ENCODE measurements at places on chromosomes 6 and 20.

DNA sequence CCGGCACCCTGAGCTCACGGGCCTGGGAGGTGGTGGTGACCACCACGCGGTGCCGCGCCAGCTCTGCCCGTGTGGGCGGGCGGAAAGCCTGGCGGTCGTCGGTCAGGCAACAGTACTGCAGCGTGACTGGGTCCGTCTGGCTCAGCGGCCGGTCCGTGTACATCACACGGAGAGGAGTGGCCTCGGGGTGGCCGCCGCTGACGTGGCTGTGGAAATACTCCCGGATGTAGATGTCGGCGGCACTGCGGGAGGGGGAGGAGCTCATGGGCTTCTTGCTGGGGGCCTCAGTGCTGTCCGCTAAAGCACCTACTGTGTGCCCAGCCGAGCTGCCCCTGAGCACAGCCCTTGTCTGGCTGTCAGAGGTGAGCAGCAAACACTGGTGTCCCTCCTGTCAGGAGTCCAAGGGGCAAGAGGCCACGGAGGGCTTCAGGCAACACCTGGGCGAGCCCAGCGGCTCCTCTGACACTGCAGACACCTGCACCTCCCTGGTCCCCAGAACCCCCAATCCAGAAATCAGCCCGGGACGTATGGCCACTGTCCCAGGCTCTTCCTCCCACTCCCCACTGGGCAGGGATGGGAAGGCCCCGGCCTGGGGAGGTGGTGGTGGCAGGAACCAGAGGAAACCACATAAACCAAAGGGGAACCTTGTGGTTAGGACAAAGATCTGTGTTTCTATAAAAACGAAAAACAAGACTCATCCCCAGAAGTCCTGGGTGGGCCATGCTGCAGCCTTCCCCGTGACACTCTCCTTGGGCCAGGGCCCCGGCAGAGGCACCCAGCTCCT lies 6.5 kb downstream of the HELZ2 start:
- DNase-seq = no peak

GRCh38 chr6:94323853-94324252 lies 904.5 kb upstream of the EPHA7 start:
- no peak for DNase-seq

DNA sequence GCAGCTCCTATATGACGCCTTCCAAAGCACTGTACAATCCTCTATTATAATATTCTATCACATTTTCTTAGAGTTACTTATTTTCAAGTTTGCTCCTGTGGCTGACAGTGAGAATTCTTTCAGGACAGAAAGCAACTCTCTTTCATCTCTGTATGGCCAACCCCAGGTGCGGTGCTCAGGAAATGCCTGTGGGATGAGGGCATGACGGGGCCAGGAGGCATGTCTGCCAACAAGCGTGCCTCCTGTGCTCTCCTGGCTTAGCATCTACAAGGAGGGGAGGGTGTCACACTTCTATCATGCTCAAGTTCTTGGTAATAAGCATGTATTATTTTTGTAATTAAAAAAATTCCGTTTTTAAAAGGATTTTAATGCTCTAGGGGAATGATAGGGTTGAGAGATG lies 11.4 kb downstream of the MRPL14 start:
- DNase-seq = no peak

DNA sequence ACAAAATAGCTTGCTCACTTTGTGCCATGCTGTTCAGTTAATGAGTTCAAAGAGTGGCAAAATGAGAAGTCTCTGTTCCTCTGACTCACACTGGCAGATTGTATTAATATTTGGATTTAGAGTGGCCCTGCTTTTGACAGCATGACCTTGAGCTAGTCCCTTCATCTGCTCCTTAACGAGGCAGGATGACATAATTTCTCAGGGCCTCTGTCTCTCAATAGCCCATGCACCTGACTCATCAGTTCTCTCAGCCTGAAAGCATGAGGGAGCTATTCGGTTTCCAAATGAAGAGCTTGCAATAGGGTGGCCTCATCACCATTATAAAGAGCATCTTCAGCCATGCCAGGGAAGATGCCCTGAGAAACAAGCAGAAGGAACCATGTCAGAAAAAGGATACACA lies 38.2 kb downstream of the CAP2 start:
- peak; percentile 26 for DNase-seq

- DNase-seq = no peak
Observed at GRCh38 chr6:18269253-18269652, 4.9 kb upstream of the DEK start.

DNA sequence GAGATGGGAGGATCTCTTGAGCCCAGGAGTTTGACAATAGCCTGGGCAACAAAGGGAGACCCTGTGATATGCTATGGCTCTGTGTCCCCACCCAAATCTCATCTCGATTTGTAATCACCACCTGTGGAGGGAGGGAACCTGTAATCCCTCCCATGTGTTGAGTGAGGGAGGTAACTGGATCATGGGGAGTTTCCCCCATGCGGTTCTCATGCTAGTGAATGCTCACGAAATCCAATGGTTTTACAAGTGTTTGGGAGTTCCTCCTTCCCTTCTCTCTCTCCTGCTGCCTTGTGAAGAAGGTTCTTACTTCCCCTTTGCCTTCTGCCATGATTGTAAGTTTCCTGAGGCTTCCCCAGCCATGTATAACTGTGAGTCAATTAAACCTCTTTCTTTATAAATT lies 3.4 kb downstream of the NUDT3 start:
- no peak for DNase-seq

GRCh38 chr20:38450412-38450975 lies 15.4 kb upstream of the SNHG17 start:
- no peak for DNase-seq

- no peak for DNase-seq
Observed at GRCh38 chr6:14305131-14305530, 187.6 kb downstream of the CD83 start.

DNA sequence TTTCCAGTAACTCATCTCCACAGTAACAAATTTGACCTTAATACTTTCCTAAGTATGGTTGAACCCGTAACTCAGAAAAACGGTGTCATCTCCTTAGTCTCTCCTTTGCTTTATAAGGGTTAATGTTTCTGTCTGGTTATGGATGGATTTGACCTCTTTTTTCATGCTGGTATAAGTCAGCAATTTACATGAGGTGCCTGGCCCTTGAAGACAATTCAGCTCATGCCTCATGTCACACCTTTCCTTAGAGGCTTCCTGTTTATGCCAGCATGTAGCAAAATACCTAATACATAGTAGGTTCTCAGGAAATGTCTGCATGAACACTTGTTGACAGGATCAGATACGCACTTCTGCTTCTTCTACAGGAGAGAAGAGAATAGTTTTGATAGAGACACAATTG lies 37.7 kb upstream of the C20orf144 start:
- DNase-seq = no peak

- DNase-seq = no peak
Observed at GRCh38 chr20:40728470-40728869, 39.4 kb upstream of the MAFB start.

DNA sequence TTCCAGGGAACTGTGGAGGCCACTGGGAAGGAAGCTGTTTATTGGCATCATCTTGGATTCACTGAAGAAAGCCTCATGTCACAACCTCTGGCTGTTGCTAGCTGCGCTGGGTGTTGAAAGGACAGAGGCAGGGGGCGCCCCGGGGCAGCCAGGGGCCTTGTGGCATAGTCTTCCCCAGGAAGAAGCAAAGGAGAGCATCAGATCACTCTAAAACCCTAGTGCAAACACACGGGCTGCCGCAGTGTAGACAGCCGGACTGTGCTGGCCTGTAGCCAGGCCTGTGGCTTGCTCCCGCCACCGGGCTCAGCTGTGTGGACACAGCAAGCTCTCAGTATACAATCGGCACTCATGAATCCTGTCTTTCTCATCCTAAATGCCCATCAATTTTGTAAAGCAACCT lies 23.8 kb upstream of the SMOC2 start:
- no peak for DNase-seq

DNA sequence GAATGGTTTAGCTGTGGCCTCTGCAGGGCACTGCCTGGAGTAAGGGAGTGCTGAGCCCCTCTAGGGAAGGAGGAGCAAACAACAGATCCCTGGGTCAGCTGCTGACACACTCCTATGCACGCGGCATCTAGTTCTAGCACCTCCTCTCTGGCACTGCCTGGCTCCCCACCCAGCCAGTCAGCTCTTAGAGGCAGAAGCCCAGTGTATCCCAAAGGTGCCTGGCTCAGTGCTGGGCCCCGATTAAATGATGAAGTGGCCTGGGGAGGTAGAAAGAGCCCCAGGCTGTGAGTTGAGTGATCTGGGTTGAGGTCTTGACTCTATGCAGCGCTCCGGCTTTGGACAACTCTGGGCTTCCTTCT lies 7.6 kb upstream of the VEGFA start:
- no peak for DNase-seq

GRCh38 chr20:31440012-31440659 lies at the start of gene DEFB123:
Gene DEFB123, plus strand, starts transcription at chr20:31440632. Its CDS starts 67 bp downstream, at chr20:31440699.
- DNase-seq = no peak

GRCh38 chr20:23260181-23260840 lies 90.3 kb upstream of the NXT1 start:
- DNase-seq = no peak

GRCh38 chr6:167975458-167975857 lies 22.0 kb upstream of the KIF25 start:
- DNase-seq = no peak

GRCh38 chr6:147653631-147654030 lies 145.1 kb downstream of the SAMD5 start:
- no peak for DNase-seq

GRCh38 chr20:14948416-14948815 lies 611.0 kb upstream of the FLRT3 start:
- peak; percentile 54 for DNase-seq

DNA sequence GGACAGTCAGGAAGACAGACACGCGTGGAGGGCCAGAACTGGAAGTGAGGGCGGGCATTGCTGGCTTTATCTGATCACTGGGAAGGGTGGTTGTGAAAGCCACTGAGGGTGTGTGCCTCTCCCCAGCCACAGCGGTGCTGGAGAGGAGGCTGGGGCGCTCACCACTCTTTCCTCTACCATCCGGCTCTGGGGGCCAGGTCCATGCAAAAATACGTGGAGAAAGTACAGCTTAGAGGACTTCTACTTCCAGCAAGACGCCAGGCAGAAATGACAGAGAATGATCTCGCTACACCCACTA lies 148.8 kb upstream of the RPS6KA2 start:
- no peak for DNase-seq

- DNase-seq = no peak
Observed at GRCh38 chr6:42101186-42101657, 41.2 kb downstream of the C6orf132 start.

- DNase-seq = no peak
Observed at GRCh38 chr20:50141018-50141675, 12.4 kb downstream of the PEDS1 start.

- DNase-seq = no peak
Observed at GRCh38 chr20:19304389-19304788, 91.9 kb downstream of the SLC24A3 start.
